ENCODE measurements at places on chromosomes 5 and 9.

- DNase-seq: no peak
These were observed 74.2 kb downstream of the CPLANE1 start for GRCh38 chr5:37174928-37175327.

DNA sequence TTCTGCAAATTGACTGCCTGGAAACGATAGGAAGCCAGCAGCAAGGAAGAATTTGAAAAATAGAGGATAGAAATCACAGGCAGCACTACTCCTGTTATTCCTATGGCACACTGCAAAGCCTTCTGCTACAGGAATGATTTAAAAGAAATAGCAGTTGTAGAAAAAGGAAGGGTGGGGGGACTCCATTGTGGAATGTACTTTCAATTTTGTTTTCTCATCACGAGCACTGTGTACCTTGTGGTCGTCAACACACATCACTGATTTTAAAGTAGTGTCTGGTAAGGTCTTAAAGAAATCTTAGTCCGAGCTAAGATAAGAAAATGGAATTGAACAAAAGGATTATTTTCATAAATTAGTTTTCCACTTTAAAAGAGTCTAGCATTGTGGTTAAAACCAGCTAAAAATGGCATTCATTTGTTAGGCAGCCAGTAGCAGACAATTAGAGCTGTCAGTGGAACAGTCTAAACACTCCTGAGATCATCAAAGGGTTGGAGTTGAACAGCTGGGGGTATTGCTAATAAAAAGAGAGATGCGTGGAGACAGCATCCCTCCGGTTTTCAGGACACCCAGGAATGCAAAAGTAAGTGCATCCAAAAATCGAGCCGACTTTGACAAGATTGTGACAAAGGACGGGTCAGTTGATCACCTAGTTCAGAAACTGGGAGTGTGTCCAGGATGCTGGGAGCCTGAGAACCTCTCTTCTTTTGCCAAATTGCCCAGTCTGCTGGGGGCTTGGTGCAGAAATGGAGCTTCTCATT, 97.8 kb upstream of the WWC1 start:
- DNase-seq: no peak

- DNase-seq: no peak
These were observed 3.1 kb upstream of the SLC27A6 start for GRCh38 chr5:128962211-128962610.

DNA sequence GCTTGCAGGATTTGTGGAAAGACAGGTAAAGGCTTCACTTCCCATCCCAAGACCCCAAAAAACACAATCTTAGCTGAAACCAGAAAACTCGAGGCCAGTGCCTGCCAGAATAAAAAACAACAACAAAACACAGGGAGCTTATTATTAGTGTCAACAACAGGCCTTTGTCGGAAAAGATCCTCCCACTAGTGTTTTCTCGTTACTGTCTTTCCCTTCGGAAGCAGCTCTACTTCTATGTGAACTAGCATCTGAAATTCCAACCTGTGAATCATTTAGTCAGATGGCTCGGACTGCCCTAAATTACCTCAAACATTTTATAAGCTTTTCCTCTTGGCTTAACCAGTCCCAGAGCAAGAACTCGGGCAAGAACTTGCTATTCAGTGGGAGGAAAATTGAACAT, 122.2 kb upstream of the GNA14 start:
- DNase-seq: no peak

GRCh38 chr5:30502277-30502676, 691.2 kb upstream of the CDH6 start:
- DNase-seq: no peak

All from germinal center (tissue), 1 donor.